ENCODE measurements at places on chromosomes 4 and X. TPM values are rescaled to one million over a fixed set of nuclear protein-coding genes. Genes with fewer than 3 reads are reported as not detected.

Gene MUC7
- not detected for total RNA-seq

Gene BGN
- 4.4 TPM for total RNA-seq

Gene DUX4
- total RNA-seq: not detected

Gene TSPAN6
- total RNA-seq: 31.0 TPM

Gene ADH1B
- under 0.01 TPM for total RNA-seq

Gene TMSB15C
- 35.7 TPM for total RNA-seq

Gene SPP1
- total RNA-seq: 73.0 TPM

Gene POU3F4
- total RNA-seq: 11.1 TPM

Gene VSIG1
- total RNA-seq: 0.74 TPM

Gene JAKMIP1
- total RNA-seq: 22.9 TPM

Gene SAGE1
- total RNA-seq: not detected

Gene IL13RA2
- total RNA-seq: 3.9 TPM

Gene ELF2
- total RNA-seq: 87.5 TPM

Gene NKX6-1
- not detected for total RNA-seq

Gene PABPC1L2A
- total RNA-seq: 1.7 TPM

Gene CORIN
- 0.49 TPM for total RNA-seq

Gene GPC4
- 4.7 TPM for total RNA-seq

Gene LETM1
- 57.3 TPM for total RNA-seq

Gene CSN2
- not detected for total RNA-seq

Gene FSTL5
- 79.2 TPM for total RNA-seq

Gene GAGE12F
- total RNA-seq: not detected

Gene PCDH19
- 40.8 TPM for total RNA-seq

Gene AKAP4
- not detected for total RNA-seq
